SW480 (cell line): ENCODE measurements at places on chromosomes 7 and 10.

DNA sequence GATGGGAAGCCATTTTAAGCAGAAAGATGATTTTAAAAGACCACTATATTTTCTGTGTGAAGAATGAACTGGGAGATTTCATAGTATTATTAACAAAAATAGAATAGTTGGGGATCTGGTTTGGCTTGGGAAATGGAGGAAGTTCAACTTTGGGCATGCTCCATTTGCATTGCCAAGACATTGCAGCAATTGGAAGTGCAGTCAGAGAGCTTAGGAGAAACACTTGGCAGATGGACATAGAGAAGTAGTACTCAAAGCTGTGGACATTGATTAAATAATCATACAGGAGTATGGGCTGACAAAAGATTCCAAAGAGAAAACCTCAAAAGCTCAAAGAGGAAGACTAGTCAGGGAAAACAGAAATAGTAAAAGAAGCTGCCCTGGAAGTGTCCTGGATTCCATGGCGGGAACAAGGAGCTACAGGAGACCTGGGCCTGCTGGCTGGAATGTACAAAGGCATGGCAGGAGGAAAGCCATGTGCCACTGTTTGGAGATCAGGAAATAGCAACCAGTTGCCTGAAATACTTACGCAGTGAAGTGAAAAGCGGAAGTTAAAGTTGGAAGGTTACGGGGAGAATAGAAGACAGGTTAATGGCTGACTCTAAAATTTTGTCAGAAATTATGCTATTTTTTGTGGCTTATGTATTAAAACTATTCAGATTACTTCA lies 93.6 kb upstream of the MXI1 start:
- no peak for DNase-seq

GRCh38 chr7:100808354-100808875 lies 18.9 kb downstream of the EPHB4 start:
- no peak for DNase-seq

GRCh38 chr10:126459878-126460481 lies 71.7 kb upstream of the ADAM12 start:
- peak; percentile 18 for DNase-seq

DNA sequence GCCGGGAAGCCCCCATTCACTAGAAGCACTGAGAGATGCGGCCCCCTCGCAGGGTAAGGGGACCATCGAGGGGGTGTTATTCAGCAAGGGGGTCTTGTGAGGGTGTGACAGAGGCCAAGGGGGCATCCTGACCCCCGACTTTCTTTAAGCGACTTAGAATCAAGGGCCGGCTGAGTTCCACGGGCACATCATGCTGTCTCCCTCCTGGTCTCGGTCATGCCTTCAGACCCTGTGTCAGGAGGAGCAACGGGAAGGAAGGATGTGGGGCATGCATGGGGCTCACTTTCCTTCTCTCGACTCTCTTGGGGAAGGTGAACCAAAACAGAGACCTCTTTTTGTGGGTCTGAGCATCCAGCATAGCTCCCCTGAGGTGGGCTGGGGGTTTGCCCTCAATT lies 2.5 kb downstream of the ACSL5 start:
- no peak for DNase-seq

GRCh38 chr7:44978511-44979366 lies at the start of gene MYO1G:
Gene MYO1G (minus strand): TSS chr7:44979015. CDS start chr7:44978961, 54 bp downstream.
- DNase-seq: no peak

GRCh38 chr10:116848032-116848943 lies 1.0 kb upstream of the ENO4 start:
- DNase-seq: no peak
